ENCODE measurements at places on chromosomes 16 and 17.

GRCh38 chr17:37432671-37433070 is 26.0 kb downstream of the TADA2A start:
- DNase-seq = no peak

DNA sequence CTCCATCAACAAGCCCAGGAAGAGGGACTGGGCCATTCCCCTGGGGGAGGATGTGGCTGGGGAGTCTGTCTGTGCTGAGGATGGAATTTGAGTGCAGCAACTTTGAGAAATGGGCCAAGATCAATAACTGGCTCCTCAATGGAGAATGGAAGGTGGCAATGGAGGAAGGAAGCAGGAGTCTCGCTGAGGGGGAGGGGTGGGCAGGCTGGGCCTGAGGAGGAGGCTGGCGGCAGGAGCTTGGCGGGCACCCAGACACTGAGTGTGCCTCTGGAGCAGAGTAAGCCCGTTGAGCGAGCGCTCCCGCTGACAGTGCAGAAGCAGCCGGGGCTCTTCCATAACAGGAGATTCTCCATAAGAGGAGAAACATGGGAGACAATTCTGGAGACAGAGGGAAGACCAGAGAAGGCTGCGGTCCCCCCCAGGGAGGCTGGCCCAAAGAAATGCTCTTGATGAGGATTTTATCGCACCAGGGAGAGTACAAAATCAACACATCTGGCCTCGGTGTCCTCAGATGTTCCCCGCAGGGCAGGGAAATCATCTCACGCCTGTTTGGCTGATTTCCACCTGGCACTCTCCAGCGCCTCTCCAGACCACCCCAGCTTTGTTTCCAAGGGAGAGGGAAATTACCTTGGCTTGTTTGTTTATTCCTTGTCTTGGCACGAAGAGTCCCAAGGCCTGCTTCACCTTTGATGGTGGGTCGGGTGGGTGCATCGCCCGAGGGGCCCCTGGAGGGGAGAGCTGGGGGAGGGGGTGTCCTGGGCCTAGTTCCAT is 2.8 kb upstream of the MMP15 start:
- DNase-seq = no peak

- no peak for DNase-seq
Measured at GRCh38 chr16:35792516-35793285, 2333.3 kb downstream of the TP53TG3F start.

GRCh38 chr17:50507871-50508572 is at the start of gene MYCBPAP:
TSS of gene MYCBPAP (plus strand) at chr17:50508439. CDS start at chr17:50508675, 236 bp downstream.
- peak; percentile 90 for DNase-seq

DNA sequence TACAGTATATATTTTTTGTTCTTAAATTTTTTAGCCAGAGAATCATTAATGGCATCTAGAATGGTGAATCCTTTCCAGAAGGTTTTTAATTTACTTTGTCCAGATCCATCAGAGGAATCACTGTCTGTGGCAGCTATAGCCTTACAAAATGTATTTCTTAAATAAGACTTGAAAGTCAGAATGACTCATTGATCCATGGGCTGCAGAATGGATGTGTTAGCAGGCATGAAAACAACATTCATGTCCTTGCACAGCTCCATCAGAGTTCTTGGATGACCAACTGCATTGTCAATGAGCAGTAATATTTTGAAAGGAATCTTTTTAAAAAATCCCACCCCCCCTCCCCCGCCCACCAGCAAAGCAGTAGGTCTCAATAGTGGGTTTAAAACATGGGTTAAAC is 51.4 kb downstream of the CACNG1 start:
- no peak for DNase-seq

- peak; percentile 57 for DNase-seq
Measured at GRCh38 chr17:75720656-75721462, at the start of gene ITGB4. TSS of gene ITGB4 (plus strand) at chr17:75721459. CDS start at chr17:75724704, 3,245 bp downstream.
